Renal cortex interstitium (tissue), 15 donors: ENCODE measurements at places on chromosomes 7 and 10.
A peak's percentile ranks its signal among the peaks of the same experiment; 100 is the strongest.

DNA sequence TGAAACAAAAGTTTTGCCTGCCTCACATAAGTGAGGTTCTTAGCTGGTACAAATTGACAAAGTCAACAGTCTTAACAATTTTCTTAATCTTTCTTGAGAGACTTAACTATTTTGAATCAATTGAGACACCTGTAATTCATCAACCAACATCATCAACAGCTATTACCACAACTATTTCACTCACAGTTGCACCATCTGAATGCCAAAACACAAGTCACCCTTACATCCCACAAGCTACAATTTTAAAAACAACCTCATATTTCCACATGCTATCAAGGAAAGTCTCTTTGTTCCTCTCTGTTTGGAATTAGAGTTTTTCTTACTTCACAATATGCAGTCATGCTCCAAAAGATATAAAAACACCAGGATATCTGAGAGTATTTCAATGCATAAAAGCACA, 4.9 kb downstream of the SMURF1 start:
- DNase-seq = no peak

DNA sequence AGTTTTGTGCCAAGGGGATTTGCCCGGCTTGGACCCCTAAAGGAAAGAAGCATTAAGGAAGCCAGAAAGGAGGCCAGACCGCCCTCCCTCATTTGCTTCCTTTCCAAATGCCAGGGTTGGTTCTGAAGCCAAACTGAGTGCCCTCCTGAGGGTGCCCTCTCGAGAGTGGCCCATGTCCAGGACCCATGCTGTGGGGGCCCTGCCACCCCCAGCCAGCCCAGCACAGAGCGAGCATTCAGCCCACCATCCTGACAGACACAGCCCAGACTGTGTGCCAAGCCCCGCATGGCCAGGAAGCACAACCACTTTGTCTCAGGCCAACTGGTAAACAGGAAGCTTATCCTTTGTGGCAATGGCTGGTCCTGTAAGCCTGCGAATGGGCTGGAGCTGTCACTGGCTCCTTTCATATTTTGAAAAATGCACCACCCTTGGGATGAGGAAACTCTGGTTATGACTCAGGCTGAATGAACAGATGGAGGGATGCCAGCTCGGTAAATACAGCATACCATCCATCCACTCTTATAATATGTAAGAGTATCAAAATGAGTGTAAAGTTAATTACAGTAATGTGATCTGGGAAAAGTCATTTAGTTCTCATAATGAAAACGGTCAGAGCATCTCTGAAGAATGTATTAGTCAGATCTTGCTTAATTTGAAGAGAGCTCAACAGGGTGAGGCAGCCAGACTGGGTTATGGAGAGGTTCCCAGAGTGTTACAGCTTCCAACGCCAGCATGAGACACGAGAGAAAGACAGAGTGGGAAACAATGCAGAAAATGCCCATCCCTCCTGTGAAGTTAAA, 65.0 kb downstream of the STK17A start:
- no peak for DNase-seq

DNA sequence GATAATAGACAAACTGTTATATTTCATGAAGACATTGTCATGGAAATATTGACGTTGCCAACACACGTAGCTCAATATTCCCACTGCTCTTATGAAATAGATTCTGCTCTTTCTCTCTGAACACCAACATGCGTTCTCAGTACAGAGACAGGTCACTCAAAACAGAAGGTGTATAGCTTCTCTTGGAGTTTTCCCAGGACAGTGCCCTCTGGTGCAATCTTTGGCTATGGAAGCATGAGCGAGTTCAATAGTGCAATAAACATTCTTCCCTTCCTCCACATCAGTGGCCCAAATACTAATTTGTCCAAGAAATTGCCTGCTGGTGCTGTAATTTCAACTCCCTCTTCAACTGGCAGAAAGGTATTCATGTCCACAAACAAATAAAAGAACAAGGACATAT, 145.3 kb downstream of the MAGI2 start:
- peak; percentile 14 for DNase-seq

GRCh38 chr7:38051311-38051710, 126.7 kb upstream of the STARD3NL start:
- DNase-seq = no peak

GRCh38 chr10:3033925-3034324, 33.4 kb upstream of the PFKP start:
- DNase-seq = no peak

GRCh38 chr10:118562851-118563250, 32.6 kb downstream of the PRLHR start:
- no peak for DNase-seq

DNA sequence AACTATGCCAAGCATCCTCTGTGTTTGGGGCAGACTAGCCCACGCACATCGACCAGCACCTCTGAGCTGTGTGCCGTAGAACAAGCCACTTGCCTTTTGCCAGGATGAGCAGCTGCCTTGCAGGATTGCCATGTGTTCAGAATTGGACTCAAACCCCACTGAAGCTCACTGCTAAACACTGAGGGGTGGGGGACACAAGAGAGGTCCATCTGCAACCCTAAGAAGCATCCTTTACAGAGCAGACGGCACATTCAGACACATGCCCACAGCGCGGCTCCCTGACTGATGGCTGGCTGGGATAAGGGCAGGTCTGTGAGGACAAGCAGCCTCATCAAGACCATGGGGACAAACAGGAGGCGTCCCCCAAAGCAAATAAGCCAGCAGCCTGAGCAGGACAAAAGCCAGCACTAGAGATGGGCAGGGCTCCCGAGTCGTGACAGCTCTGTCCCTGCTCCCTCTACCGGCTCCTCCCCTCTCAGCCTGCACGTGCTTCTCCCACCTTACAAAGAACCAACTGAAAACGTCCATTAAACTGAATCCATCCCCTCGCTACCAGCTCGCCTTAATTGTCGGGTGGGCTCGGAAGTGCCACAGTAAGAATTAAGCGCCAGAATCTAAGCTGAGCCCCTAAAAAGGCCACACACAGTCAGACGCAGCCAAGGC, 114.2 kb downstream of the PRKAG2 start:
- no peak for DNase-seq

GRCh38 chr10:77281719-77282118, 355.9 kb downstream of the KCNMA1 start:
- no peak for DNase-seq

DNA sequence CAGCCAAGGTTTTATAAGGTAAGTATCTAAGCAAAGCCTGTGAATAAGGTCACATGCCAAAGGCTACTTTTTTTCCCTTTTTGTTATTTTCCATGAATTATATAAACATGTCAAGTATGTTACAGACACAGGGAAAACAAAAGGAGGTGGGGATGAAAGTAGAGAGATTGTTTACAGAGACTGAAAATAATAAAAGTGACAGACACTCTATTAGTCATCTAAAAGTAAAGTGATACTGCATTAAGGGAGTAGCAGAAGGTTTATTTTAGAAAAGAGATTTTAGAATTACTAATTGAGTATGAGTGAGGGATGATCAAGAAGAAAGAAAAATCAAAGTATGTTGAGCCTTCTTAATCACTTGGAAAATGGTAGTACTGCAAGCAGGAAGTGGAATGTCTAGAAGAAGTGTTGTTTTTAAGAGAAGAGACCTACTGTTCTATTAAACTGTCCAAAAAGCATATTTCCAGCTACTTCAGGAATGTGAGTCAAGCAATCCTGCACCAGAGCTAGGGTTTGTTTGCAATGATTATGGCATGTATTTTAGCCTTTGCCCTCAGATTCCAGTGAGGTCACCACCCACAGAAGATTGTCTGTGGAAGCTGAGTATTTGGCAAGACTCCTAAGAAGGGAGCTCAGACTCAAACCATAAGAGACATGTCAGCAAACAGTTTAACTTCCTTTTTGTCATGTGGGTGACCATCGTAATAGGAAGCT, 177.9 kb upstream of the PLXDC2 start:
- peak; percentile 87 for DNase-seq

DNA sequence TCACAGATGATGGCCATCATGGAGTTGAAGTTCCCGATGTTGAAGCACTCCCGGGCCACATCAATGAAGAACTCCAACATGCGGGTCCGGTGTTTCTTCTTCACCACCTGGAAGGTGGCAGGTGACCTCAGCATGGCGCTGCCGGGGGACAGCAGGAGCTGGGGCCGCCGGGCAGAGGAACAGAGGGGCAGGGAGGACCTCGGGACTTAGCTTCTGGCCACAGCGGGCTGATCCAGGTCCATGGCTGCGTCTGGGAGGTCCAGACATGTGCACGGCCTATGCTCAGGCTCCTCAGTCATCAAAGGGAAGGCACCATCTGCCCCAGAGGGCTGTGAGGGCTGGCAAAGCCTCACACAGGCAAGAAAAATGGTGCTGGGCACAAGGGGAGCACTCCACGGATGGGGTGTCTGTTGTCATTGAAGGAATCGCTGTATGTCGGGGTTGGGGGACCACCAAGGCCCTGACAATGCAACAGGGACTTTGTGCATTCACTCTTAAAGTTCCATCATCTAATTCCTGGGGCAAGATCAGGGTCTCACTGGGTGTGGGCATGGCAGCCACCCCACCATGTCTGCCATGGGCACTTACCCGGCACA, 60.9 kb downstream of the CSGALNACT2 start:
- DNase-seq = no peak
